ENCODE measurements at places on chromosomes 12 and 14.

GRCh38 chr14:63928744-63929174, 76.0 kb downstream of the SYNE2 start:
- no peak for DNase-seq

DNA sequence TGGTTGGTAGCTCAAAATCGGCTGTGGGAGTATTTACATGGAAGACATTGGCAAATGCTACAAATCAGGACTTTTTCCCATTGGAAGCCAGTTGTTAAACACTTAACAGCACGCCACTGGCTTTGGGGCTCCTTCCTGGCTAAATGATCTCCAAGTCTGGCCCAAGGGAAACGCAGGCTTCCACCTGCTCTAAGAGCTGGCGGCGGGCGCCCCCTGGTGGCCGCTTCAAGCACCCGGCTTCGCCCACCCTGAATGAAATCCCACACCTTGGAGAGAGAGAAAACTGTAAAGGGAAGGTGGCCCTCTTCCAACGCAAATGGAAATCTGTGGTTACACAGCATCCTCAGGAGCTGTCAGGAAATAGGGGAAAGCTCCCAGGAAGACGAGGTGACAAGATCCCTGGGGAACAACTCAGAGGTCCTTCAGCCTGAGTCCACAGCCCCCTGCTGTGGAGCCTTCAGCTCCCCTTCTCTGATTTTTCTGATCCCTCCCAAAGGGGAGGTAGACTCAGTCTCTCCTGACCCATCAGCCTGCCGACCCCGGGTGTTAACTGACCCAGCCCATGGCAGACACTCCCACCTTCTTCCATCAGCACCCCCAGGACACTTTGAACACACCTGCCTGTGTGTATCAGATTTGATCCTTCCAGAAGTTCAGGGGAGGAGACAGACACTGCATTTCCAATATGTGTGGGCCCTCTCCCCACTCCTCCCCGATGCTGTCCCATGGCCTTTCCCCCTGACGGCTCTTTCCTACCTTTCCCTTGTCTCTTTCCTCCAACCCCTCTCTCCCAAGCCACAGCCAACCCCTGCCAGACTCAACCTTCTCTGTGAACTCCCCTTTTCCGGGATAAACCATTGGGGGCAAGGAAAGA, 15.4 kb downstream of the SELPLG start:
- no peak for DNase-seq

DNA sequence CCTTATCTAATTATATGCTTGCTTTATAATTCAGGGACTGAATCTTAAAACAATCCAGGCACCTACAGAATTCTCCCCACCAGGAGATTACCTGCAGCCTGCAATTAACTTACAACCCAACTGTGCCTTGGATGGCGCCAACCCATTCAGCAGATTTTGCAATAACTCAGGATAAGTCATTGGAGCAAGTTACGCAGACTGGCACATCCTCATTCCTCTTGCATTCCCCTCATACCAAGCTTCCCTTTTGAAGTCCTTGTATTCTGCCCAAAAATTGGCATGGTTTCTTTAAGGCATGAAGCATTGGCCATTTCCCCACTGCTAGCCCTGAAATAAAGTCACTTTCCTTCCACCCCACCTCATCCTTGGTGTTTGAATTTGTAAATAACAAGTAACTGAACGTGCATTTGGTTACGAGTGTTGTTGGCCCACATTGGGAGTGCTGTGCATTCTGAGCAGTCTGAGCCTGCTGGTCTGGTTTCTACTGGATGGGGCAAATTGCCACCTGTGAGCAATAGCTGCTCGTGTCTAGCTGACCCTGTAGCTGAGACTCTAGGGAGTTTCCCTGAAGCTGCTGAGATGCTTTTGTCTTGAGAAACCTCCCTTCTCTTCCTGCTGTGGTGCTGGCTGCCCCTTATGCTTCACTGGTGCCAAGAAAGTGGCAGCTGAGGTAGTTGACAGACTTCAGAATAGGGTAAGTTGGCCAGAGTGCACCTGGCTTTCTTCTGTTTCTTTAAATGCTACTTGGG, 99.2 kb upstream of the SCAF11 start:
- no peak for DNase-seq

GRCh38 chr12:75959506-75959905, 72.1 kb downstream of the PHLDA1 start:
- no peak for DNase-seq

DNA sequence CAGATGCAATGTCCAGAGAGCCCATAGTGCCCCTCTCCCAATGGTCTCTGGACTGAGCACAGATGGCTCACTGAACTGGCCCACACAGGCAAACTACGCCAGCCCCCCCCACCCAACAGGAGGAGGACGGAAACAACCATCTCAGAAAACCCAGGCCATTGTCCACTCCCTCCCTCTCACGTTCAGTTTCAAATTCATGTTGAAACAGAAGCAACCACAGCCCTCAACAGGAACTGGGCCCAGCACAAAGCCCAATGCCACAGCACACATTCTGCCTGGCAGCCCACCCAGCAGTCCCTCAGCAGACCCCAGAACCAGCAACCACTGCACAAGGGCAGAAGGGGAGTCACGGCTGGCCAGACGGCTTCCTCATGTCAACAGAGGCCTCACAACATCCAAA, 10.6 kb downstream of the CCDC88C start:
- DNase-seq = no peak

GRCh38 chr14:71235875-71236274, 328.6 kb downstream of the PCNX1 start:
- DNase-seq = no peak

- no peak for DNase-seq
These were observed at the start of gene REM2 for GRCh38 chr14:22883173-22883976. Gene REM2, plus strand, starts transcription at chr14:22883222. Its CDS starts 66 bp downstream, at chr14:22883288.

GRCh38 chr12:4031703-4032291, 158.6 kb upstream of the PARP11 start:
- no peak for DNase-seq

DNA sequence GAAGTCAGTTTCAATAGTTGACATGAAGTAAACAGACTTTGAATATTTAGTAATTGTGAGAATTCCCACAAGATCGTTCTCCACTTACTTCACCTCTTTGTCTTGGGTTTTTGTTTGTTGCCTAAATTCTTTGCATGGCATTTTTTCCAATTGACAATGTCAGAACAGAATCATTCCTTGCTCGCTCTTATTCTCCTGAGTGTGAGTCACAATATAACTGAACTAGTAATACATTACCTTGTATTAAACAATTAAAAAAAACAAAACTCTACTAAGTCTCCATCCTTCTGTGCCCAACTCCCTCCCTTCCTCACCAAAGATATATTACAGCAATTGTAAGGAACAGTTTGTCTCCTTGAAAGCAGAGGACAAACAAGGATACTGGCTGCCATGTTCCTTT, 638.8 kb upstream of the NOVA1 start:
- no peak for DNase-seq

All from urinary bladder (tissue), 4 donors.